RWPE2 (cell line): ENCODE measurements at places on chromosomes 1 and 21.

- no peaks in the 10 kb centered on the region for H3K27me3 ChIP-seq
- no peak overlapping the region for H3K4me3 ChIP-seq
- H3K4me1 ChIP-seq = no peaks in the 10 kb centered on the region
Measured at GRCh38 chr1:77313491-77313890, 31.7 kb downstream of the AK5 start.

- no peaks in the 10 kb centered on the region for H3K27me3 ChIP-seq
- H3K27ac ChIP-seq = peak overlapping the region; percentile 4
- no peak overlapping the region for H3K4me3 ChIP-seq
- peaks cover 11% of the 10 kb centered on the region for H3K4me1 ChIP-seq
- peaks cover 10% of the 10 kb centered on the region for H3K36me3 ChIP-seq
Measured at GRCh38 chr1:27563591-27564471, 40.1 kb downstream of the AHDC1 start.

- DNase-seq = no peak
- H3K27ac ChIP-seq = no peak overlapping the region
- no peaks in the 10 kb centered on the region for H3K36me3 ChIP-seq
- peaks cover 8% of the 10 kb centered on the region for H3K27me3 ChIP-seq
- H3K4me1 ChIP-seq = no peaks in the 10 kb centered on the region
Measured at GRCh38 chr1:29854700-29855276, 618.5 kb downstream of the PTPRU start.

GRCh38 chr1:119743776-119744597, 24.7 kb downstream of the HMGCS2 start:
- no peaks in the 10 kb centered on the region for H3K27me3 ChIP-seq
- no peak overlapping the region for H3K4me3 ChIP-seq
- H3K27ac ChIP-seq = no peak overlapping the region
- H3K36me3 ChIP-seq = peaks cover 46% of the 10 kb centered on the region

DNA sequence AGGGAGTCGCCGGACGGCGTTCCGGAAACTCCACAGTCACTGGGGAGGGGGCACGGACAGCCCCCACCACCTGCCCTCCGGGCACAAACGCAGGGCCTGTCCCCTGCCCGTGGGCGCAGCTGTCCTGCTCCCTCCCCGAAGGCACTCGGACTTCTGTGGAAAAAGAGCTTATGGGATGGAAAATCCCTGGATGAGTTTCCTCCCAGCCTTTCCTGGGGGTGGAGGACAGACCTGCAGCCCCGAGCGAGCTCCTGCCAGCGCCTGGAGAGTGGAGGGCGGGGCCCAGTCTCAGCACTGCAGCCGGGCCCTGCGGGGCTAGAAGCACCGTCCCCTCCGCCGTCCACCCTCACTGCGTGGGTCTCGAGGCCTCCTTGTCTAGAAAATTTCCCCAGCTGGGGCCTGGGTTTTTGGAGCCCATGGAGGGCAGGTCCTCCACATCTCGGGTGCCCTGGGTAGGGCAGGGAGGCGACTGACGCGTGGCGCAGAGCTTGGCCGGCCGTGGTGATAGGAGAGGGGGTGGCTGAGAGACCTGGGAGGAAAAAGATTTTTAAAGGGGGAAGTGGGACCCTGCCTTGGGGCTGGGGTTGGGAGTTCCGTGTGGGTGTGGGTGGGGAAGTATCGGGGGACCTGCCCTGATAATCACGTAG, 6.4 kb upstream of the COL6A1 start:
- H3K27me3 ChIP-seq = no peaks in the 10 kb centered on the region
- H3K36me3 ChIP-seq = no peaks in the 10 kb centered on the region
- H3K4me3 ChIP-seq = no peak overlapping the region
- H3K4me1 ChIP-seq = peaks cover 7% of the 10 kb centered on the region
